Glomerular endothelial cell (primary cell): ENCODE measurements at places on chromosomes 16 and 17.
A peak's percentile ranks its signal among the peaks of the same experiment; 100 is the strongest.

DNA sequence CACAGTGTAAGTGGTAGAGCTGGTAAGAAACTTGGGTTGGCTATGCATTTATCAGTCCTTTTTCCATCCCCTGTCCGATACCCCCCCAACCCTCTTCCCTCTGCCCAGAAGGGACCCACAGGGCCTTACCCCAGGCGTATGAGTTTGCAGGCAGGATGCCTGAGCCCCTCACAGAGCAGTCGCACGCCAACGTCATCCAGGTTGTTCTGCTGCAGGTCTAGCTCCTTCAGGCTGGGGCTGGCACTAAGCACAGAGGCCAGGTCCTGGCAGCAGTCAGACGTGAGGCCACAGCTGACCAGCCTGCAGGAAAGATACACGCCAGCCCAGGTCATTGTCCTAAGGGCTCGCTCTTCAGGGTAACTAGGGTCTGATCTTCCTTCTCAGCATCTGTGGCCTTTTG is 45.0 kb downstream of the NLRP1 start:
- DNase-seq = no peak

- no peak for DNase-seq
These were observed 64.1 kb downstream of the ZFHX3 start for GRCh38 chr16:72983728-72984350.

DNA sequence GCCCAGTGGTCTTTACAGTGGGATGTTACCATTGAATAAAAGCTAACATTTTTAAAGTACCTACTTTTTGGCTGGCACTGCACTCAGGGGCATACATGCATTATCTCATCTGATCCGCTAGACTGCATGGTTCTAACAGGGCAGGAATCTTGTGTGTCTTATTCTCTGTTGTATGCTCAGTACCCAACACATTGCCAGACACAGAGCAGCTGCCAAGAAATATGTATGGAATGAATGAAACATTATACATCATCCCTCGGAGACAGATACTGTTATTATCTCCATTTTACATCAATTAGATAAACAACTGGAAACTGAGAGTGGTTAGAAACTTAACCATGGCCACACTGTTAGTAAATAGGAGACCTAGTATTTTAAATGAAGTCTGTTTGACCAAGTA is 74.1 kb upstream of the CDH11 start:
- DNase-seq = no peak

DNA sequence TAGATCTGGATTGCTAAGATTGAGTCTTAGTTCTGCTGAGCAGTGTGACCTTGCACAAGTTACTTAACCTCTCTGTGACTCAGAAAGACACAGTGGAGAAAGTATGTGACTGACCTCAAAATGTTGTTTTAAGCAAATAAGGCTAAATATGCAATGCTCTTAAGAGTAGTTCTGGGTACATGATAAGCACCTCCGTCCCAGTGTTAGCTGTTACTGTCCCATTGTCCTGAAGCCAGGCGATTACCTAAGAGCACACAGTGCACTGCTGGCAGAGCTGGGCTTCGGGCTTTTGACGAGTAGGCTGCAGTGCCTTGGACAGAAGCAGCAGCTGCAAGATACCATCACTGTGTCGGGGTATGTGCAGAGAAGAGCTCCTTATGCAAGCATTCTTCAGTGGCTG is 32.7 kb upstream of the FOXF1 start:
- no peak for DNase-seq

- peak; percentile 23 for DNase-seq
These were observed 1.9 kb upstream of the PLEKHG4 start for GRCh38 chr16:67277294-67277998.

- DNase-seq = no peak
These were observed 68.5 kb upstream of the MED9 start for GRCh38 chr17:17408236-17408794.

DNA sequence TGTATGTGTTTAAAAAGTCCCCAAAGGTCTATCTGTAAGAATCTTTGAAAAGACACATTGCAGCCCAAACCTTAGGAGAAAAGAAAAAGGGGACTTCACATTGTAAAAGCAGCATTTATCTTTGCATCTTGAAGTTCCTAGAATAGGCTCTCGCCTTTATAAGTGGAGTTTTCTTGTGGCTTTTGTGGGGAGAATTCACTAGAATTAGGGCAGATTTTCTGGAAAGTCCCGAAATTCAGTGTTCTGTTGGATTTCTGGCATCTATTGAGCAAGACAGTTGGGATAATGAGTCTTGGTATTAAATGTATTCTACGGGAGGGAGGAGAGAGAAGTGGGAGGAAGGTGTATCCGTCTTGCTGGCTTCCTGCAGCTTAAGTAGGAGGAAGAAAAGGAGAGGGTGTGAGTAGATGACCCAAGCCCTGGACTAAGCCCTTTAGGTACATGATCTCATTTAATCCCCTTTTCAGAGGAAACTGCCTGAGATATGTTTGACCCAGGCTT is 62.6 kb downstream of the PRKCA start:
- no peak for DNase-seq

DNA sequence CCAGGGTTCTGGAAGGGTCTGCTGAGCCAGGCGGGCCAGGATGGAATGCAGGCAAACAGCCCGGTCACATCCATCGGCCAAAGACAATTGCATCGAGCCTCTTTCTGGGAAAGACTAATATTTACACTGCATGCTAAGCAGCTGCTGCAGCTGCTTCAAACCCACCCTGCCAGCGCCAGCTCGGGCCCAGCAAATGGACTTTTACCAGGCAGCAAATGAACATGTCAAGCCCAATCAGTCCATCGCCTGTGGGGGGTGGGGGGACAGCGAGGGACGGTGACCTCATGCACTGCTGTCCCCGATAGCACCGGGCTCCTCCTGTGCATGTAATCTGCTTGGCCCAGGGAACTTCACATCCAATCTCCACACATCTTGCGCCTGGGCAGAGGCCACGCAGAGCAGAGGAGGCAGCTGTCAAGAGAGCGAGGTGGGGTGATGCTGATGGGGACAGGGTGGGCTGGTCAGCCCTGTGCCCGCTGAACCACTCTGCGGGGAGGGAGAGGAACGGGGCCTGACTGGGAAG is 39.4 kb upstream of the CDH5 start:
- no peak for DNase-seq

DNA sequence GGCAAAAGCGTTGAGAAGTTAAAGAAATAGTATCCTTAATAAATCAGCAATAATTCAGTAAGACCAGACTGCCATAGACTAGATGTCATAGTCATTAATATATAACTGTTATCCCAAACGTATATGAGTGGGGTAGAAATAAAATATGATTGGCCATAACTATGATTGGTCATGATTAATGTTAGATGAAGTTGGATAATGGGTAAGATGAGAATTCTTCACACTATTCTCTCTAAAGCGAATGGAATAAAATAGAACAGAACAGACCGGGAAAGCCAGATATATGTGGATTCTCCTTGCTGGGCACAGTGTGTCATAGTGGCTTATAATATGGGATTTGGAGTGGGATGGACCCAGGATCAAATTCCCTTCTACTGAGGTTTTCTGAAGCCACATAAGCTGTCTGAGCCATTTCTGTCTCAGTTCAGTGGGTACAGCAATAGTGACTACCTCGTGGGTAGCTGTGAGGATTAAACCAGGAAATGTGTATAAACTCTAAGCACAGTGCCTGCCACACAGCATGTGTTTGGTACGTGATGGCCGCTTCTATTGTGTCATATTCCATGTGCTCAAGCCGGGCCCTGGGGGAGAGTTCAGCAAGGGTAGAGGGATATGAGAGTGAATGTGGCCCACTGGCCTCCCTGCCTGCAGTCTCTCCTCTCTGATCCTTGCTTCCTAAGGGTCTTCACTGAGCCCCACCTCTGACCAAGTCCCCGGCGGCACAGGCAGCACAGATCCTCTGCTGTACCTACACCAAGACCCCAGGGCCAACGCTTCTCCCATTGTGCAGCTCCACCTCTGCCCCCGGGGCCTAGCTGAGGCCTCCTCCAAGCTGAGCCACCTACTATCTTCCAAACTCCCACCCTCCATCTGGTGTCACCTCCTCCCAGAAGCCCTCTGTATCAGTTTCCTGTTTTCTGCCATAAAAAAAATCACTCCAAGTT is 3.7 kb downstream of the CETP start:
- no peak for DNase-seq

- DNase-seq = no peak
These were observed 249.3 kb upstream of the CIBAR2 start for GRCh38 chr16:85361441-85362118.

- no peak for DNase-seq
These were observed 78.9 kb downstream of the TRIM37 start for GRCh38 chr17:59027750-59028149.

GRCh38 chr16:27517664-27518063 is 32.0 kb downstream of the GTF3C1 start:
- DNase-seq = no peak

DNA sequence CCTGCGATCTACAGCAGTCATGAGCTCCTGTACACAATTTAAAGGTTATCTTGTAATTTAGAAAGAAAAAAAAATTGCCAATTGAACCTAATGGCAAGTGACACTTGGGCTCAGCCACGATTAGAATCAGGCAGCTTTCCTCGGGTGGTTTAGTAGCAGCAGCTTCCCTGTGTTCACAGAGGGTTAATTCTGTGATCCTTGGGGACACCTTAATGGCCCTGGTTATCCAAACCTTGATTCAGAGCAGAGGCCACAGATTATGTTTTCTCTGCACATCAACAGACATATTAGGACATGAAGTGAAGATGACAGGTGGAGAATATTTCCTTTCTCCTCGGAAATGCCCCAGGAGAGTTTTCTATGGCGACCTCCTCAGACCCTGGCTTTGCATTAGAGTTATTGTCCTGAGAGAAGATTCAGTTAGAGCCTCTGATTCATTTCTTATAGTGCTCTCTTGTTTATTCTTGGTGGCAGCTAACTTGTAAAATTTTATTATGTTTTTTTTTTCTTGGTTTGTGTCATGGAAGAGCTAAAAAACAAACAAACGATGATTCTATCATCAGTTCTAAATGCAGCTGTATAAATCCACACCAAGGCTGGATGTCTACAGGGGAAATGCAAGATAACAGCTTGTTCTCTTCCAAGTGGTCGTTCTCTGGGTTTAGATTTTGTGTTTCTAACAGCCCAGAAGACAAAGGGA is 351.2 kb upstream of the DYNLRB2 start:
- no peak for DNase-seq

DNA sequence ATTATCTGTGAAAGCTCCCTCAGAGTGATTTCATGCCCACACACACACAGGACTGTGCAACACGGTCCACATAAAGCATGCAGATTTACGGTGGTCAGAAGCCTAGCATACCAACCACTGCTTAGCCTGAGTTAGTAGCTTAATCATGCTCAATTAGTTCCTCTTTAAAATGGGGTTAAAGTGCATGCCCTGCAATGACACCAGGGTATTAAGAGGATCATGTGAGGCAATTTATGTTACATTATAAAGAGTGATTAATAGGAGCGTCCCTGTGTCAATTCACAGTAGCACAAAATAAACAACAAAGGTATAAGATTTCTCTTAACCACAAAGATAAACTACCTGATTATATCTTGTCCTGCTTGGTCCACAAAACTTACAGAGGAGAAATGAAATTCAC is 39.8 kb downstream of the C17orf67 start:
- no peak for DNase-seq

DNA sequence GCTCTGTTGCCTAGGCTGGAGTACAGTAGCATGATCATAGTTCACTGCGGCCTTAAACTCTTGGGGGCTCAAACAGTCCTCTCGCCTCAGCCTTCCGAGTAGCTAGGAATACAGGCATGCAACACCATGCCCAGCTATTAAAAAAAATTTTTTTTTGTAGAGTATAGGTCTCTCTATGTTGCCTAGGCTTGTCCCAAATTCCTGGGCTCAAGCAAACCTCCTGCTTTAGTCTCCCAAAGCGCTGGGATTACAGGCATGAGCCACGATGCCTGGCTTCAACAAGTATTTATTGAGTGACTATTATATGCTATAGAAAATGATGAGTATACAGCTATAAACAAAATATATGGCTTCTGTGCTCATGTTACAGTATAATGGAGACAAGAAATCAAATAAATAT is 66.7 kb upstream of the C17orf78 start:
- no peak for DNase-seq
